NCI-H2107 (cell line): ENCODE measurements at places on chromosomes 3 and 15.

DNA sequence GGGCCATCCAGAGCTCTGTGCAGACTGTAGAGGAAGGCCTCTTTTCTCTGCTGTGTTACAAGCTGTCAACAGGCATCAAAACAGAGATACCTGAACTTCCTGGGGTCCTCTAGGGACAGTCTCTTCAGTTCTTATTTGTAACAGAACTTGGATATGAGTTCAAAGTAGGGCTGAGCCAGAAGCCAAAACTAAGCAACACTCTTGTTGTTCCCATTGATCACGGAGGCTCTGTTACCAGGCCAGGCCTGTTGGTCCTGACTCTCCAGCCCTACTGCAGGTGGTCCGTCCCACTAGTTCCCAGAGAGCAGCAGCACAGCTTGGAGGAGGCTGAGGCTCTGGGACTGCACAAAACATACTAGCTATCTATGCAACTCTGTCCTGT is 13.1 kb upstream of the AHSG start:
- DNase-seq = no peak

DNA sequence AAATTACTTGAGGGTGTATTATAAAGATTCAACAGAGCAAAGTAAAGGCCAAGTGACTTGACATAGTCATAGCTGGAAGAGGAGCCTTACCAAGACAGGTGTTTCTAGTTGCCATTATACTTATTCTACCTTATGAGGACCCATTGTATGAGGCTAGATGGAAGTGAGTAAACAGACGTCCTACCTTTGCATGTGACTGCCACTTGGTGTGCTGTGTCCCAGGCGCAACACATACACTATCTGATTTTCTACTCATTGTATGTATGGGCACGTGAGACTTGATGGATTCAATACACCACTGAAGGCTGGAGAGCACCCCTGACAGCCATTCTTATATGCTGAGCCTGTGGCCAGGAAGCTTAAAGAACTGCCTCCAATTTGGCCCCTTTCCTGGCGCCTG is 40.5 kb downstream of the BOC start:
- no peak for DNase-seq

DNA sequence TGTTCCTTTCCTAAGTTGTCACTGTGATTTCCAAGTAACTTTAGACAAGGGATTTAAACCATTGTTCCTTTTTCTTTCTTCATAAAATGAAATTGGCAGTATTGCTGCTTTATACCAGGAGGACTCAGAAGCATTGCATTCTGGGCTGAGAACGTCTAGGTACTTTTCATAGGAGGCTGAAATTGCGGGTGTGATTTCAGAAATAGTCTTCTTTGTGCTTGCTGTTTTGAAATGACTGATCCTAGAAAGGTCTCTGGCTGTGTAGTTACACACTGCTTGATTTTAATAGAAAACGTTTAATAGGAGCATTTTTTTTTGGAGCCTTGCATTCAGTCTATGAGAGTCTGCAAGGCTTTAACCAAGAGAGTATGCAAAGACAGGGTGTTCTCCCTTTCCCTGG is 56.3 kb downstream of the PPM1L start:
- DNase-seq = no peak

- DNase-seq = no peak
These were observed 51.0 kb upstream of the ATOSA start for GRCh38 chr15:52730173-52730572.

DNA sequence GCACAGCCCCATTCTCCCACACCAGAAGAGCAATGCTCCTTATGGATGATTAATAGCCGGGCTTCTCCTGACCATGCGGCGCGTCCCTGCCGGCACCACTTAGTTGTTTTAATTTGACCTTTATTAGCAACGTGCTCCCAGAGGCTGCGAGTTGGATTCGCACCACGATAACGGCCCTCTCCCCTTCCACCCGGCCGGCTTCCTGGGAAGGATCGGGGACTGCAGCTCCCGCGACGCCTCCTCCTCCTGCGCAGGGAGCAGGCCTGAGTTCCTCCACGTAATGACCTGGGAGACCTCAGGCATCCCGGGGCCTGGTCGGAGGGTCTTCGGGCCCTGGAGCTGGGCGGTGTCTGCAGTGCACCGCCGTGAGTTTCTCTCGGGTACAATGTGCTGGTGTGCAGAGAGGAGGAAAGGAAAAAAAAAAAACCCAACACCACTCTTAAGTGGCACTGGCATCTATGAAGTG is 243.3 kb upstream of the TOPAZ1 start:
- no peak for DNase-seq

DNA sequence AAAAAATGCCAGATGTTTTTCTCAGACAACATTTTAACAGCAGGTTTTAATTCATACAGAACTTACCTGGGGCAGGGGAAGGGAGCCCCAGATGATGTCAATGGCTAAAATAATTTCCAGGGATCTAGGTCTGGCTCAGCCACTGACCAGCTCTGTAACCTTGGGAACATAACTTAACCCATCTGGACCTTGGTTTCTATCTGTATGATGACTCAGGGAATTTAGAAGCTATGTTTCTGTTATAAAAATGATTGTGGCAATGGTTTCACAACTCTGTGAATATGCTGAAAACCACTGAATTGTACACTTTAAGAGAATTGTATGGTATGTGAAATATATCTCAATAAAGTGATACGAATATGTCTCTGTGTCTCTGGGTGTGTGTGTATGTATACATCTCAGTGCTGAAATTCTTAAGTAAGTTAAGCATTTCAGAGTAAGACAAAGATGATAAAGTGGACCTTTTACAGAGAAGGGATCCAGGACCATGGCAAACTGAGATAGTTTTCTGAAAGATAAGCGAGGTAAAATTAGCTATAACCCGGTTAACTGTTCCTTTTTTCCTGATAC is 2.9 kb downstream of the SH3GL3 start:
- DNase-seq = no peak
